Astrocyte (in vitro differentiated cells and primary cell): ENCODE measurements at places on chromosomes 1 and 21.

GRCh38 chr21:39422527-39423241 is 22.9 kb downstream of the LCA5L start:
- H3K4me1 ChIP-seq = no peaks in the 10 kb centered on the region
- H3K36me3 ChIP-seq = no peaks in the 10 kb centered on the region
- no peak overlapping the region for H3K4me3 ChIP-seq
- H3K27me3 ChIP-seq = no peaks in the 10 kb centered on the region

DNA sequence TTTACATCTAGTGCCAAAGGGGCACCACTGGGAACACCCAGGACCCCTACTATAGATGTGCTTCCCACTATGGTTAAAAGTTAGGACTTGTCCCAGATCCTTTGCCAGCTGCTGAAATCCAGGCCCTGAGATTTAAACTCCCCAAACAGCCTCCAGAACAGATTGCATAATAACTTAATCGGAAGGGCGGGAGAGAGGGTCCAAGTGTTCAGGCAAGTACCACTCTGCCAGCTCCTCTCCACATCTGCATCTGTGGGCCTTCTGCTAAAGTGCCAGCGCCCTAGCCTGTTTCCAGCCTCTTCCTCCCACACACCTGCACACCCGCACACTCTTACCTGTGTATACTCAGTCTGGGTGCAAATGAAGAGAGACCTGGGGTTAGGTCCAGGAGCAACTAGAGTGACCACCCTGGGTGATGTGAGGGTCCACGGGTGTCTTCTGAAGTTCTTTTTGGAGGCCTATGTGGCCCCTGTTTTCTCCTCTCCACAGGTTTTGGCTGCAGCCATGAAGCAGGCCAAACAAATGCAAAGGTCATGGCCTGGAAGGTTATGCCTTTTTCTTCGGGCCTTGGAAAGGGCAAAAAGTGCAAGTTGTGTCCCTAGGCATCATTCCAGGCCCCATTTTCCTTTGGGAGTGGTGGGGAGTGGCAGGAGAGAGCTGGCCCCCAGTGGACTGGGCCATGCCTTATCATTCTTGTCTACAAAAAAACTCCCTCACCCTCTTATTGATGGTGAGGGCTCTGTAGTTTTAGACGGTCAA is 29.3 kb downstream of the KIRREL1 start:
- H3K27ac ChIP-seq = no peak overlapping the region
- H3K27me3 ChIP-seq = no peaks in the 10 kb centered on the region
- H3K4me3 ChIP-seq = no peak overlapping the region

- peaks cover 5% of the 10 kb centered on the region for H3K36me3 ChIP-seq
- H3K27me3 ChIP-seq = no peaks in the 10 kb centered on the region
- no peak for DNase-seq
- no peaks in the 10 kb centered on the region for H3K4me1 ChIP-seq
Measured at GRCh38 chr1:33500547-33500946, 28.1 kb downstream of the ZSCAN20 start.

GRCh38 chr1:194809665-194810064 is 1623.3 kb upstream of the B3GALT2 start:
- H3K4me1 ChIP-seq = no peaks in the 10 kb centered on the region
- H3K27me3 ChIP-seq = no peaks in the 10 kb centered on the region
- H3K27ac ChIP-seq = no peak overlapping the region
- no peaks in the 10 kb centered on the region for H3K36me3 ChIP-seq
- H3K4me3 ChIP-seq = no peak overlapping the region
- no peak for DNase-seq

GRCh38 chr21:42302794-42303193 is 12.4 kb downstream of the TFF3 start:
- H3K27ac ChIP-seq = no peak overlapping the region
- H3K4me3 ChIP-seq = no peak overlapping the region
- peaks cover 10% of the 10 kb centered on the region for H3K27me3 ChIP-seq
- no peak for DNase-seq
- H3K36me3 ChIP-seq = no peaks in the 10 kb centered on the region

GRCh38 chr1:5333291-5333690 is 658.9 kb downstream of the NPHP4 start:
- H3K4me1 ChIP-seq = no peaks in the 10 kb centered on the region
- H3K36me3 ChIP-seq = no peaks in the 10 kb centered on the region
- no peak overlapping the region for H3K4me3 ChIP-seq
- no peaks in the 10 kb centered on the region for H3K27me3 ChIP-seq

DNA sequence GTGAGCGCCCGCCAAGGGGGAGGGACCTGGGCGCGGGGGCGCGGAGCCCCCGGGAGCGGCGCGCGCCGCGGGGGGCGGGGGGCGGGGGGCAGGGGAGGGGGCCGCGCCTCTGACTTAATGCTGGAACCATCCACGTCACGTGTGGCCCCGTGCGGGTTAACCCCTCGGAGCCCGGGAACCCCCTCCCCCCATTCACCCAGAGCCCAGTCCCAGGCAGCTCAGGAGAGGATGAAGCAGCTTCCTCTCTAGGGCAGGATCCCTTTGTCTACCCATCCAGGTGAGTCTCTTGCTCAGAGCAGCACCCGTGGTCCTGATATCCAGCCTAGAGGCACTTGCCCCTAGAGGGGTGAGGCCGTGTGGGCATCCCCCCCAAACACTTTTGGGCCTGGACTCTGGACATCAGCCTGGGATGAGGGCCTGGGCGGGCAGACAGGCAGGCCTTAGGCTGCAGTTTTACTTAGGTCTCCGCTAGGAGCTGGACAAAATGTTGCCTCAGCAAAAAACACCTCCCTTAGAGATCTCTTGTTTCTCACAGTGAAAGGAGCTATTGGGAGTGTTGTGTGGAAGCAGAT is at the start of gene ALX3:
ALX3 (minus strand) TSS at position 2 of the 572 bp plus-strand sequence. CDS start 60 bp downstream, outside the sequence.
- no peaks in the 10 kb centered on the region for H3K36me3 ChIP-seq
- peaks cover 83% of the 10 kb centered on the region for H3K27me3 ChIP-seq
- H3K27ac ChIP-seq = no peak within 1 kb of the TSS
- no peak within 1 kb of the TSS for H3K4me3 ChIP-seq
- DNase-seq = no peak

- H3K36me3 ChIP-seq = no peaks in the 10 kb centered on the region
- peaks cover 3% of the 10 kb centered on the region for H3K27me3 ChIP-seq
- no peak overlapping the region for H3K4me3 ChIP-seq
- DNase-seq = no peak
- H3K27ac ChIP-seq = no peak overlapping the region
- no peaks in the 10 kb centered on the region for H3K4me1 ChIP-seq
Measured at GRCh38 chr1:212461916-212462660, 29.4 kb downstream of the NENF start.

DNA sequence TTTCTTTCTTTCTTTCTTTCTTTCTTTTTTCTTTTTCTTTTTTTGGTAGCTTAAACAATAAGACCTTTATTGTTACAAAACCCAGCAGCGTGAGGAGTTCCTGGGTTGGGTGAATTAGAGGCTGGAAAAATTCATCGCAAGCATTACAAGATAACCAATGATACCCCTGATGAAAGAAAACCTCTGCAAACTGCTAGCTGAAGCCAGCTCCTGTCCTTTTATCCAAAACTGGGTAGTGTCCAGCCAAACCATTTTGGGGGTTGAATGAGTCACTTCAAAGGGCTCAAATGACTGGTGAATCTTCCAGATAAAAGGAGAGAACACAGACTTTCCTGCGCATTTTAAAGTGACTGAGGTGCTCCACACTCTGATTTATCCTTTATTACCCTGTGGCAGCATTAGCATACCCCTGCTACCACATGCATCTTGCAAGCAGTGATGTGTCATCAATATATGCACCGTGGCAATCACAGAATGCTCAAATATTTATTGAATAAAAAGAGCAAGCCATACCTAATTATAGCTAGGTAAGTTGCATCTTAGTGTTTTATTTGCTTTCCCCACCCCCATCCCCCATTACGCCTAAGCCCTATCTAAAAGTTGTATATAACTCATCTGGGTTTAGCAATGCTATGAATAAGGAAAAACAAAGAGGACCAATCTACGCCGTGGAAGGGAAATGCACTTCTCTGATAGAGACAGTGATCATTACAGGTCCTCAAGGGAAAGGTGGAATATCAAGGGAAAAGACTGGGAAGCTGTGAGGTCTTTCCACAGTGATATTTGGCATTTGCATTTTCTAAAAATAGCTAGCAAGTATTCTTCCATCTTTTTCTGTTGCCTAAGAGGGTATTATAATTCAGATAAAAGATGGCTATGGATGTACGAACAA is 32.4 kb upstream of the CEP350 start:
- peaks cover 3% of the 10 kb centered on the region for H3K4me1 ChIP-seq
- no peaks in the 10 kb centered on the region for H3K27me3 ChIP-seq
- H3K4me3 ChIP-seq = no peak overlapping the region
- no peak overlapping the region for H3K27ac ChIP-seq
- H3K36me3 ChIP-seq = peaks cover 10% of the 10 kb centered on the region
- DNase-seq = peak; percentile 25

- DNase-seq = no peak
- no peak overlapping the region for H3K27ac ChIP-seq
- peaks cover 4% of the 10 kb centered on the region for H3K27me3 ChIP-seq
Measured at GRCh38 chr1:91883470-91883869, 2.5 kb downstream of the TGFBR3 start.

GRCh38 chr1:42442662-42443061 is 13.2 kb downstream of the ZMYND12 start:
- DNase-seq = no peak
- H3K36me3 ChIP-seq = no peaks in the 10 kb centered on the region
- H3K4me1 ChIP-seq = peaks cover 4% of the 10 kb centered on the region

- DNase-seq = no peak
- no peaks in the 10 kb centered on the region for H3K36me3 ChIP-seq
- no peaks in the 10 kb centered on the region for H3K4me1 ChIP-seq
- H3K27me3 ChIP-seq = no peaks in the 10 kb centered on the region
- no peak overlapping the region for H3K4me3 ChIP-seq
Measured at GRCh38 chr1:82299656-82300055, 498.9 kb downstream of the ADGRL2 start.

DNA sequence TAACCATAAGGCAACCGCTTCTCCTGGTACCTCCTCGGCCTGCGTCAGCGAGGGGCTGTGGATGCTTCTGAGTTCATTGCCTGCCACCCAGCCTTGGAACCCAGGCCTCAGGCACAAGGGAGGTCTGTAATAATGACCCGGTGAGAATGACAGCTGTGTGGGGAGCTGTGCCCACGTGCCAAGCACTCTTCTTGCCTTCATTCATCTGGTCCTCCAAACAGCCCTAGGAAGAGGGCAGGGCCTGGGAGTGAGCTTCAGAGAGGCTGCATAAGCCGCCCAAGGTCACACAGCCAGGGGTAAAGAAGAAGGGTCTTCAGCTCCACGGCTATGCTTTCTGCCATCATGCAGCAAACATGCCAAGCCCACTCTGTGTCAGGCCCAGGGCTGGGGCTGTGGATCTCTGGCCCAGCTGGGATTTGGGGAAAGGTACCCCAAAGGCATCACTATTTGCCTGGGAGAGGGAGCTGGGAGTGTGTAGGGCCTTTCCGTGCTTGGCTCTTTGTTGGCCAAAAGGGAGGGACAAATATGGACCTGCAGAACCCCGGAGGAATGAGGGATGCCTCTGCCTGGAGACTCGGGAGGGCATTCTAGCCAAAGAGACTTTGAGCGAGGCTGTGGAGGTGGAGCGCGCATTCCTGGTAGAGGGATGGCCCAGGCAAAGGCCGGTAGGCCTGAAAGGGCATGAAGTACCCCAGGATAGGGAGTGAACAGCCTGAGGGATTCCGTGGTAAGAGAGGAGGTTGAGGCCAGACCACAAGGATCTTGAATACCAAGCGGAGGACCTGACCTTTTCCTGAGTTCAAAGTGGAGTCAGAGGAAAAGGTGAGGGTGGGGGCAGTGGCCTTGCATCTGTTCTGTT is 10.1 kb upstream of the EDN2 start:
- DNase-seq = no peak
- peaks cover 48% of the 10 kb centered on the region for H3K4me1 ChIP-seq
- H3K27me3 ChIP-seq = no peaks in the 10 kb centered on the region
- H3K4me3 ChIP-seq = no peak overlapping the region
- no peak overlapping the region for H3K27ac ChIP-seq

DNA sequence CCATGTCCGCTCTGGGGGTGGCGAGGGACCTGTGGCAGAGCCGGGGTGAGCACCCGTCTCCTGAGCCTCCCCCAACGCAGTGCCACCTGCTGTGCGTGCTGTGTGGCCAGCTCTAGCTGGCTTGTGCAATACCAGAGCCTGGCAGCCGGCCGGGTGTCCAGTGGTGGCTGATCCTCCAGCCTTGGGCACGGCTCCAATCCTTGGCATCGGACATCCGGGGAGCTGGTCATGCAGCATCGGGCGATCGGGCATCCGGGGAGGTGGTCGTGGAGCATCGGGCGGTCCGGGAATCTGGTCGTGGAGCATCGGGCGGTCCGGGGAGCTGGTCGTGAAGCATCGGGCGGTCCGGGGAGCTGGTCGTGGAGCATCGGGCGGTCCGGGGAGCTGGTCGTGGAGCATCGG is 8.1 kb downstream of the SLX9 start:
- H3K4me1 ChIP-seq = peaks cover 5% of the 10 kb centered on the region
- no peak for DNase-seq

DNA sequence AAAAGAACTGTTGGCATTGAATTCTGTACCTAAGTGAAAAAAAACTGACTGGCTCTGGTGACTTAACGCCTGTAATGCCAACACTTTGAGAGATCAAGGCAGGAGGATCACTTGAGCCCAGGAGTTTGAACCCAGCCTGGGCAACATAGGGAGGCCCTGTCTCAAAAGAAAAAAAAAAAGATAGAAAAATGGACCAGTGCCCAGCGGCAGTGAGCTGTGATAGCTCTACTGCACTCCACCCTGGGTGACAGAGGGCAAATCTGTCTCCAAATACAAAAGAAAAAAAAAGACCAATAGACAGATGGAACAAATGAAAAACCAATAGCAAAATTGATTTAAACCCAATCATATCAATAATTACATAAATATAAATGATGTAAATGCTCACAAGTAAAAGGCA is 674 bp upstream of the AKR7A3 start:
- no peak overlapping the region for H3K27ac ChIP-seq
- H3K27me3 ChIP-seq = no peaks in the 10 kb centered on the region
- no peaks in the 10 kb centered on the region for H3K4me1 ChIP-seq
- no peak for DNase-seq

DNA sequence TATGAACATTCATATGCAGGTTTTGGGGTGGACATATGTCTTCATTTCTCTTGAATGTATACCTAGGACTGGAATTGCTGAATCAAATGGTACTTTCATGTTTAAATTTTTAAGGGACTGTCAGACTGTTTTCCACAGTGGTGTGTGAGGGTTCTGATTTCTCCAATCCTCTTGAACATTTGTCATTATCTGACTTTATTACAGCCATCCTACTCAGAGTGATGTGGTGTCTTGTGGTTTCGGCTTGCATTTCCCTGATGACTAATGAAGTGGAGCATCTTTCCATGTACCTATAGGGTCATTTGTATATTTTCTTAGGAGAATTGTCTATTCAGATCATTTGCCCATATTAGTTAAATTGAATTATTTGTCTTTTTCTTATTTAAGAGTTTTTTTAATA is 35.4 kb upstream of the ZNF281 start:
- H3K36me3 ChIP-seq = no peaks in the 10 kb centered on the region
- DNase-seq = peak; percentile 46
- peaks cover 3% of the 10 kb centered on the region for H3K4me1 ChIP-seq
- H3K4me3 ChIP-seq = no peak overlapping the region
- no peaks in the 10 kb centered on the region for H3K27me3 ChIP-seq
- no peak overlapping the region for H3K27ac ChIP-seq

- no peak for DNase-seq
- H3K27me3 ChIP-seq = peaks cover 2% of the 10 kb centered on the region
- H3K27ac ChIP-seq = no peak within 1 kb of the TSS
- H3K36me3 ChIP-seq = no peaks in the 10 kb centered on the region
Measured at GRCh38 chr1:16212251-16212961, at the start of gene ARHGEF19. TSS of gene ARHGEF19 (minus strand) at chr1:16212652. CDS start at chr1:16209054, 3,598 bp downstream.

- peaks cover 16% of the 10 kb centered on the region for H3K27me3 ChIP-seq
- no peak for DNase-seq
- no peak overlapping the region for H3K27ac ChIP-seq
- H3K4me1 ChIP-seq = peaks cover 15% of the 10 kb centered on the region
- no peaks in the 10 kb centered on the region for H3K36me3 ChIP-seq
Measured at GRCh38 chr1:24281591-24281990, 37.6 kb upstream of the GRHL3 start.
